ENCODE measurements at places on chromosomes 4 and X. TPM values are rescaled to one million over a fixed set of nuclear protein-coding genes. Genes with fewer than 3 reads are reported as not detected.

PRIMPOL gene
- 7.8 TPM for polyA plus RNA-seq

USP26 gene
- polyA plus RNA-seq = not detected

PDZD4 gene
- polyA plus RNA-seq = 128 TPM

NDST3 gene
- 0.17 TPM for polyA plus RNA-seq

UGT2A1 gene
- not detected for polyA plus RNA-seq

RAB9B gene
- 8.2 TPM for polyA plus RNA-seq

GPR34 gene
- 1.7 TPM for polyA plus RNA-seq

SATL1 gene
- 0.53 TPM for polyA plus RNA-seq

ATP7A gene
- polyA plus RNA-seq = 4.4 TPM

TLR1 gene
- 0.29 TPM for polyA plus RNA-seq

OTC gene
- polyA plus RNA-seq = not detected

NWD2 gene
- 0.20 TPM for polyA plus RNA-seq

TEX13C gene
- polyA plus RNA-seq = not detected

XAGE2 gene
- not detected for polyA plus RNA-seq

DUSP9 gene
- polyA plus RNA-seq = 0.81 TPM

FDCSP gene
- not detected for polyA plus RNA-seq

HELT gene
- not detected for polyA plus RNA-seq

STARD8 gene
- polyA plus RNA-seq = 4.6 TPM

SYP gene
- polyA plus RNA-seq = 207 TPM

TGIF2LX gene
- polyA plus RNA-seq = not detected

SOWAHB gene
- polyA plus RNA-seq = 0.29 TPM

SPARCL1 gene
- 345 TPM for polyA plus RNA-seq

IL15 gene
- not detected for polyA plus RNA-seq

SHOX gene
- polyA plus RNA-seq = not detected

TRPC5OS gene
- polyA plus RNA-seq = not detected

ITM2A gene
- polyA plus RNA-seq = 52.8 TPM

FAAH2 gene
- polyA plus RNA-seq = 8.8 TPM

MAGEC3 gene
- polyA plus RNA-seq = not detected

TTC29 gene
- polyA plus RNA-seq = not detected

RWDD4 gene
- 6.2 TPM for polyA plus RNA-seq

All from brain (organoid and tissue), 16 donors.